ENCODE measurements at places on chromosomes 3 and 15.
A peak's percentile ranks its signal among the peaks of the same experiment; 100 is the strongest.

DNA sequence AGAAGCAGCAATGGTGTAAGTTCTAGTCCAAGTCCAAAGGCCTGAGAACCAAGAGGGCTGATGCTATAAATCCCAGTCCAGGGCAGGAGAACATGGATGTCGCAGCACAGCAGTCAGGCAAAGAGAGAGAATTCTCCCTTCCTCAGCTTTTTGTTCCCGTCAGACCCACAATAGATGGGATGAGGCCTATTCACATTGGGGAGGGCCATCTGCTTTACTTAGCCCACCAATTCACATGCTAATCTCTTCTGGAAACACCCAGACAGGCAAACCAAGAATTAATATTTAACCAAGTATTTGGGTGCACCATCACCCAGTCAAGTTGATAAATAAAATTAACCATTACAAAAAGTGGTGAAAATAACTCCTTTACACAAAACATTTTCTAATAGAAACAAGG lies 511.7 kb upstream of the UBE2E2 start:
- DNase-seq: no peak

DNA sequence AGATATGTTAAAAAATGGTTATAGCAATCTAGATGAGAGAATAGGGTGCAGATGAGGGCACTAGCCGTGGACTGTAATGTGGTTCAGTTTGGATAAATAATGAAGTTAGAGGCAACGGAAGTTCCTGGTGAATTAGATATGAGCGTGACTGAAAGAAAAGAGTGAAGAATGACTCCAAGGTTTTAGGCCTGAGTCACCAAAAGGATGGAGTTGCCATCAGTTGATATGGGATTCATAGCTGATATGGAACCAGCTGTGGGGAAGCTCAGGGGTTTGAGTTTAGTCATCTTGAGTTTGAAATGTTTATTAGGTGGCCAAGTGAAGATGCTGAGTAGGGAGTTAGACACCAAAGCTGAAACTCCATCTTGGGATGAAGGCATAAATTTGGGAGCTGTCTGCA lies 66.2 kb downstream of the SSR3 start:
- no peak for DNase-seq

DNA sequence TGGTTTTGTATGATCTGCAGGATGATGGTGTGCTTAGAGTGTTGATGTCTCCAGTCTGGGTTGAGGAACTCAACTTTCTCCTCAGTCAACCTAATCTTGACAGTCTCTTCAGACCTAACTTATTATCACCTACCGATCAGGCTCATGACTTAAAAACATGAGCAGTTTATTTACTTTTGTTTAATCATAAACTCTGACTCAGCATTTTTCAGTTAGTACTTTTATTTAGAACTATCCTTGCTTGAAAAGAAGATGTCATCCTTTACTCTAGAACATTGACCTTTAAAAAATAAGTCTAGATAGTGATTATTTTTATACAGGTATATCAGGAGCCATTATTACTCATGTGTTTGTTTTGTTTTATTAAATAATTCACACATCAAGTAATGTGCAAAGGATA lies 414.8 kb downstream of the AGBL1 start:
- DNase-seq: no peak

DNA sequence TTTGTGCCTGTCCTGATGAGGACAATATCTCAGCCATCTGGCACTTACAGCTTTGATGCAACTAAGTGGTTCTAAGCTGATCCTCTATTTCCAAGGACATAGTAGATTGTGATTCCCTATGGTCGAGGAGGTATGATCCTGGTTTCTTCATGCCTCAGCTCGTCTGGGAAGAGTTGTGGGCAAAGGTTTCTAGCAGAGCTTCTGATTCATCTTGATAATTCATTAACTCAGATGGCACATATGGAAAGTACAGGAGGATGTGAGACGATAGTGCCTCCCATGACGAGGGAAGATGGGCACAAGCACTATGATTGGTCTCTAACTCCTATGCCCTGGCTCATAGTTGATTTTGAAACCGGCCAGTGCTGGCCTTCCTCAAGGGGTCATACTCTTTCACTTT lies 334.2 kb upstream of the SEMA6D start:
- no peak for DNase-seq

DNA sequence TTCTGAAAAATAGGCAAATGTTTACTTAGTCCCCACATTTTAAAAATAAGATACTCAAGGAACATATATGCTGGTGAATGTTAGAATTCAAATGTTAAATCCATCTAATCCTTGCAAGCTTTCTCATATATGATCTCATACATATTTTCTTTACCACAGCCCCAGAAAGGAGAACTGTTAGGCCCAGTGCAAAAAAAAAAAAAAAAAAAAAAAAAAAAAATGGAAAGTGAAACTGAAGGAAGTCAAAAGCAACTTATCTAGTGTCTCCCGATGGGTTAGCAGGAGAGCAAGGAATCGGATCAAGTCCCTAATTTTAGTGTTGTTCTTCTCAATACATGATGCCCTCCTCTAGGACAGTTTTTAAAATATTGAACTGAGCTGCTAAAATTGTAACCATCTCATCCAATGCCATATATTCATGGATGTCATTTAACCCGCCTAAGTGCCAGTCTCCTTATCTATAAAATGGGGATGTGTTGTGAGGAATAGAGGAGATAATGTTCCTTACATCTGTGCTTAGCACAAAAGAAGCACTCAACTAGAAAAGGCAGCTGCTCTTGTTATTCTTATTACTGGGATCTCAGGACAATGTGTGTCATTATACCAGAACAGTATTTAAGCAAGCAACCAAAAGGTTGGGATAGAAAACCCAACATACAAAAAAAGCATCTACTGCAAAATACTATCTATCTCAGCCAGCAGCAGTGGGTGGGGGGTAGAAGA lies 279.7 kb downstream of the MAGI1 start:
- no peak for DNase-seq

- DNase-seq: no peak
Measured at GRCh38 chr3:198062068-198062465, 102.0 kb downstream of the LMLN start.

DNA sequence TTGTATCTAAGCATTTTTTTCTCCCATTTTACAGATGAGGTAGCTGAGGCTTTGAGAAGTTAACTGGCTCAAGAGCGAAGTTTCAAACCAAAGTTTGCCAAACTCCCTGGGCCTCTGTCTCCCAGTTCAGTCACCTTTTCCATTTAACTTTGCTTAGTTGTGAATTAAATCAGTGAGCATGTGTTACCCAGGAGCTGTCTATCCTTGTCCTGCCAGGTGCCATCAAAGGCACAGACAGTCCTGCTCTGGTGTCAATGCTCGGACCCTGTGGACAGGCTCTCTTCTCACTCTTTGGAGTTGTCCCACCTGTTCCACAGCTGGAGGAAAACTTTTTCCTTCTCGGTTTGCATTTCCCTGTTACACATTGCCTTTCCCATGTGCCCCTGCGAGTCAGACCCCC lies 8.6 kb downstream of the EPHB1 start:
- no peak for DNase-seq

GRCh38 chr3:189598530-189599225 lies 32.5 kb upstream of the TP63 start:
- DNase-seq: no peak

GRCh38 chr15:66912441-66912840 lies 153.0 kb upstream of the SMAD3 start:
- no peak for DNase-seq

DNA sequence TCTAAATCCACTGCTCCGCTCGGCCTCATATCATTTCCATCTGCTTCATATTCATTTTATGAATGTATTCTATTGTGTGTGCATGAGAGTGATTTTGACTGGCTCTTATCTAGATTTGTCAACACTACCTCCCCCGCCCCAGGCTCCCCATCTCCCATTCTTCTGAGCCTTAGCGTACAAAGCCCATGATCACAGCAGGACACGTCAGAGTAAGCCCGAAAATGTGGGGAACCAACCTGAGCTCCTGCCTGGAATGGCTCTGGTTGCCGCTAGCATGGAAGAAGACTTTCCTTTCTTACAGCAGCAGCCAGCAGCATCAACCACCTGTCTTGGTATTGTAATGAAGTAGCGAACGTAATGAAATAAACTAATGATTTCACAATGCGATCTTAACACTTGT lies 61.4 kb downstream of the GABRB3 start:
- DNase-seq: no peak

DNA sequence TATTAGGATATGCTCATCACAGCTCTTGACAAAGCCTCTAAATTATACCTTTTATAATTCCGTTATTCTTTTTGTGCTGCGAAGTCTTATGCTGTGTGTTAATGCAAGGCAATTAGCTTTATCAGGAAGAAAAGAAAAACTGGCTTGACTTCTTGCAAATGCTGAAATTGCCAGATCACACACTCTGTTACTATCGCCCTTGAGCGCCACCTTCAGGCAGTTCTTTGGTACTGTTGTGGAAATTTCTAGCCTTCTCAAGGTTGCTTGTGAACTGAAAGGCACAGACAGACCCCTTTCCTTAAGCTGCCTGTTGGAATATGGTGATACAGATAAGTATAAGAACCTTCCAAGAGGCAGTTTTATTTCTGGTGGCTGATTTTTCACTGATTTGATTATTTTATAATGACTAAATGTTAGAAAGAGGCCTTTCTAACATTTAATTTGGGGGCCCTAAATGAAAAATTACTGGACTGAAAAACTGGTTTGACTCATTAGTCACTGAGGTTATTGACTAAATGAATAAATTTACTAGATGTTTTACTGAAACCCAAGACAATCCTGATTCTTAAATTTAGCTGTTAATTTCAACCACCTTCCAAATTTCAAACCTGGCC lies 126.2 kb upstream of the RASGRP1 start:
- DNase-seq: peak; percentile 61

- no peak for DNase-seq
Measured at GRCh38 chr3:137121704-137122314, 164.0 kb downstream of the IL20RB start.

- no peak for DNase-seq
Measured at GRCh38 chr3:104526901-104527401, 839.8 kb upstream of the ALCAM start.

- DNase-seq: no peak
Measured at GRCh38 chr3:138238711-138239110, 51.6 kb downstream of the ARMC8 start.

DNA sequence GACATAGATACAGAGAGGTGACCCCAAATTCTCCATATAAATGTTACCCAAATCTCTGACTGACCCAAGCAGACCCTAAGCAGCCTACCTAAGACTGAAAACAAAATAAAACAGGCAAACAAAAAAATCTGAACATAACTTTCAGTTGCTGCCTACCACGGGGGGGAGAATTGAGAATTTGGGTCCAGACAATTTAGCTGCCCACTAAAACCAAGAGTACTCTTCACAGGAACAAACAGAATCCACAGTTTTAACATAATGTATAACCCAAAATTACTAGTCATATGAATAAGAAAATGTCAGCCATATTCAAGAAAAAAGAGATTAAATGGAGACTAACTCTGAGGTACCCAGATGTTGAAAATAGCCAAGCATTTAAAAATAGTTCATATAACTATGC lies 44.4 kb downstream of the SRPRB start:
- no peak for DNase-seq

- no peak for DNase-seq
Measured at GRCh38 chr3:100075851-100076730, 38.2 kb downstream of the FILIP1L start.

DNA sequence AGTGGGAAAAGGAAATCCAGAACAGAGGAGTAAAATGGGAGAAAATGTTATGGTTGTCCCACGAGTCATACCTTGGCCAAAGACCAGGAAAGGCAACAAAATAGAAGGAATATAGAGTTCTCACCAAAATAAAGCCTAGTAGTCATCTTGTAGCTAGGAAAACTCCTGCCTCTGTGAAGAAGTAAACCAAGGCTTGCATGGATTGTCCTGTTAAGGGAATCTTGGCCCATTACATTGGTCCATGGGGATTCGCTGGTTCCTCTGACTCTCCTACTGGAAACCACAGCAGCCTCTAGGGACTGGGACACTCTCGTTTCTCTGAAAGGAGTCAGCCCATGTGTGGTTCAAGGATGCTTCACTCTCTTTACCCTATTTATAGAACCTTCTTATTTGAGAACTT lies 62.9 kb upstream of the FNDC3B start:
- DNase-seq: no peak

DNA sequence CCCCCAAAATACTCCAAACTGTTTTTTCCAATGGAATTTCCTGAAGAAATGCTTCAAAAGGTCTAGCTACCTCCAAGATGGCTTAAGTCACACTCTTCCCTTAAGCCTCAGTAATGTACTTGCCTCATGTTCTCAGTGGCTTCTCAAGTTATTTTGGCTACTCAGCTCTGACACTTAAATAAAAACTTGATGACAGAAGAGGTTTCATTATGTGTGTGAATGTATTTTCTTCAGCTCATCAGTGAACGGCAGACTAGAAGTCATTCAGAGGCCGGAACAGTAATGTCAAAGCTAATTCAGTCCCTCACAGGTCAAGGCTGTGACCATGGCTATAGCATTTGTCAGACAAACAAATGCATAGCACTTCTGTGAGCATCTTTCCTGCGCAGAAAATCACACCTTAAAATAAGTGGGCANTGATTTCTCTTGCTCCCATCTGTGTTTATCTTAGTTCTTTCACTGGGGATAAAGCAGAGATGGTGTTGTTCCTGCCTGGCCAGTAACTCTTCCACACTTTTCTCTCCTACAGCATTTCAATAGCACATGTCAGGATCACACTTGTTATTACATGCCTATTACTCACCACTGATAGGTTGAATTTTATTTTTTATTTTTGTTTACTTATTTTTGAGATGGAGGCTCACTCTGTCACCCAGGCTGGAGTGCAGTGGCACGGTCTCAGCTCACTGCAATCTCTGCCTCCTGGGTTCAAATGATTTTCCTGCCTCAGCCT lies 68.5 kb upstream of the PLCL2 start:
- DNase-seq: no peak

DNA sequence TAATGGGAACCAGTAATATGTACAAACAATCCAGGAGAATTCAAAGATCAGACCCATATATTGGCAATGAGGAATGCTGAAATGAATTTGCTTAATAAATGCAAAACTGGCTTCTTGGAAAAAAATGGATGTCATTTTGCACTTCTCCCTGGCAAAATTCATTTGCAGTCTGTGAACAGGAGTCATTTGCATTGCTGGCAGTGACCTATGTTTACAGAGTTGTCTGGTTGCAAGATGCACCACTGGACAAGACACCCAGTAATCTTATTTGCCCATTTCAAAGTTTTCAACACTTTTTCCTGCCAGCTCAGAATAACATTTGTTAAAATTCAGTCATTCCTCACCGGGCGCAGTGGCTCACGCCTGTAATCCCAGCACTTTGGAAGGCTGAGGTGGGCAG lies 123.5 kb upstream of the KCNAB1 start:
- no peak for DNase-seq

- DNase-seq: no peak
Measured at GRCh38 chr15:96360581-96361308, 30.2 kb downstream of the NR2F2 start.

- no peak for DNase-seq
Measured at GRCh38 chr3:110362751-110363150, 708.9 kb upstream of the NECTIN3 start.

DNA sequence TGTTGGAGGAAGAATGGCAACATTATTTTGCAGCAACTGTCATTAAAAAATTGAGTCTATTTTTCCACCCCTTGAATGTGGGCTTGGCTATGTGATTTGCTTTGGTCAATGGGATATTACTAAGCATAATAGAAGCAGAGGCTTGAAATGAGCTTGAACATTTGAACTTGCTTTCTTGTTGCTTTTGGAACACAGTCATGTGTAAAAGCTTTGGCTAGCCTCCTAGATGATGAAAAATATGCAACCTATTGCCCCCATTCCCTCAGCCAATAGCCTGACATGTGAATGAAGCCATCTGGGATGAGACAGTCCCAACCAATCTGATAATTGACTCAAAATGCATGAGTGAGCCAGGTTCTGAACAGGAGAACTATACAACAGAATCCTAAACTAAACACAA lies 78.4 kb downstream of the PLSCR2 start:
- DNase-seq: no peak

GRCh38 chr3:160911411-160911810 lies 155.4 kb downstream of the PPM1L start:
- no peak for DNase-seq
